ENCODE measurements at places on chromosomes 7 and 10. TPM values are rescaled to one million over a fixed set of nuclear protein-coding genes. Genes with fewer than 3 reads are reported as not detected.

BAMBI gene
- total RNA-seq, result 65.3 TPM

FUOM gene
- total RNA-seq, result 56.1 TPM

CFAP70 gene
- total RNA-seq, result 0.11 TPM

VSIR gene
- 7.4 TPM for total RNA-seq

FERD3L gene
- total RNA-seq, result not detected

SPDYE2 gene
- total RNA-seq, result not detected

INMT gene
- total RNA-seq, result 0.11 TPM

STOX1 gene
- 0.21 TPM for total RNA-seq

HOXA10 gene
- total RNA-seq, result 14.8 TPM

INA gene
- not detected for total RNA-seq

SRRM3 gene
- total RNA-seq, result 4.2 TPM

IGF2BP3 gene
- 146 TPM for total RNA-seq

SKAP2 gene
- 16.8 TPM for total RNA-seq

PON2 gene
- total RNA-seq, result 51.7 TPM

COBL gene
- total RNA-seq, result 5.0 TPM

FAM25A gene
- total RNA-seq, result not detected

NCF1 gene
- not detected for total RNA-seq

MXI1 gene
- total RNA-seq, result 29.4 TPM

NAT16 gene
- total RNA-seq, result 0.11 TPM

TBXAS1 gene
- 24.0 TPM for total RNA-seq

C10orf143 gene
- total RNA-seq, result 1.4 TPM

All from A375 (cell line).